ENCODE measurements at places on chromosomes 3 and 15.

DNA sequence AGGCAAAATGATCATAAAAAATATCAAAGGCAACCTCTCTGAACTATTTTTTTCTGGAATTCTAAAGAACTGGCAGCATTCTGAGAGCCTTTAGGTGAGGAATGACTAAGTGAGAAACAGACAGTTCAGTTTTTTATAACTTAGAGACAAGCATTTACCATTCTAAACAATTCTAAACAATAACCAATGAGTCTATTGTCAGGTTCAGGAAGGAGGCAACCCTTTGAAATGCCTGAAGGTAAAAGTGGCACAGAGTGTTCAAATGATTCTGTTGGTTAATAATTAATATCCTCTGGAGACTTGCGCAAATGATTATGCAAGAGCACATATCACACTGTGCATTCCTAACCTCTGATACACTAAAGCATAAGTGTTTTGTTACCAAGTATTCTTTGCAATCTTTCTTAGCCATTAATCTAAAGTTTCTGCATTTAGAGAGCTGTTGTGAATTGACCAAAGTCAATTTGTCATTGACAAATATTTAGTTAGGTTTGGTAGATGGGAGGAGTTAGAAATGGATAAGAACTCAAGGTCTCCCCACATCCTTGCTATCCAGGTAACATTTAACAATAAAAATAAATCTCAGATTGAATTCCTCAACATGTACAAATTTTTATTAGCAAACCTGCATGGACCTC, 9.2 kb upstream of the TGFBR2 start:
- DNase-seq = no peak

GRCh38 chr3:123683505-123684154, 98.8 kb upstream of the HACD2 start:
- DNase-seq = peak; percentile 84

- DNase-seq = no peak
Measured at GRCh38 chr15:57873564-57874209, 167.2 kb downstream of the POLR2M start.

- DNase-seq = no peak
Measured at GRCh38 chr3:13770170-13771169, 109.4 kb downstream of the WNT7A start.

DNA sequence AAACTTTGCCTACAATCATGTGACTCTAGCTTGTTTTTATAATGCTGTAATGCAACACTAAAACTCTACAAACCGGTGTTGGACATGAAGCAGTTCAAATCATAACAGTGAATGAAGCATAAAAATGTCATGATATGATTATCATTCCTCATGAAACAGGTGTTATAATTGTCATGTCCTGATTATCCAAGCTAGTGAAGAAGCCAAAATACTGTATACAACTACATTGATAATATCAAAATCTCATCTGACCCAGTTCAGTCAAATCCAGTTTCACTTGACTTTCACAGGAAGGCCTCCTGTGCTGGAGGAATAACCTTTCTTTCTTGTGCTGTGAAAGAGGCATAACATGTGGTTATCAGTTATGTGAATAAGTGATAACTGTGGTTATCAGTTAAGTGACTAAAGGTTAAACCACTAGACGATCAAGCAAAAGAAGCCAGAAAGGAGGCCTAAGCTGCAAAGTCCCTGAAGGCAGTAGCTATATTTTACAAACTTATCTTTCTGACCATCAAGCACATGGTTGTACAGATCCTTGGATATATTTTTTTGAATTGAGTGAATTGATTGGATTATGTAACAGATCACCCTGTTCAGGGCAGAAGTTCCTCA, 296.4 kb downstream of the TUSC7 start:
- DNase-seq = no peak
